ENCODE measurements at places on chromosomes 12 and 14.

DNA sequence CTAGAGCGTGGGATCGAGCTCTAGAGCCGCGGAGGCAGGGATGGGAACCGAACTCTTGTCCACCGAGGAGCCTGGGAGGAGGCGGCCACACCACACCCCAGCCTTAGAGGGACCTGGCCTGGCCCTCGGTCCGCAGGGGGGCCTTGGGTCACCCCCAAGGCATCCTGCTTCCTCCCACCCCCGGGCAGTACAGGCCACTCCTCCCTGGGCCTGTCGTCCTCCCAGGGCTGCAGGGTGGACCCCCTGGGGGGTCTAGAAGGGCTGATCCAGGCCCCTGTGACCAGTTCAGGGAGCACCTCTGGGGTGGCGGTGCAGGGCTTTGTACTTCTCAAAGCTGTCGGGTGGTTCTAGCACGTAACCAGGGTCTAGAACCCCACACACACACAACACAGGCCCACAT is 79.1 kb upstream of the FBRSL1 start:
- DNase-seq: no peak

DNA sequence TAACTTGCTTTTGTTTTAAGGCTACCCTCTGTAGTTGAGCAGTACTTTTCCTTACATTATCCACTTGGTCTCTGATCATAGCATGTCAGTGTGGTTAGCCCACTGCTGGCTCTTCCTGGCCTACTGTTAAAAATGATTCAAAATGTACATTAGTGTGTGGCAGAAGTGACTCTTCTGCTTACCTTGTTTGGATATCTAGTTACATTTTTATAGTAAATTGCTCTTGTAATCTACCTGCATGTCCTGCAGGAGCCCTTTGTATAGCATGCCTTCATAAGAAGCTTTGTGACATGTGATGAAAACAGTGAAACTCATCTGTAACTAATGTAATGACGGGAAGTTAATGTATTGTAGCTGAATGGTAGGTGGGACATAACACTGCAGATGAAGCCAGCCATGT is 8.1 kb downstream of the SPATS2 start:
- no peak for DNase-seq

GRCh38 chr12:91502208-91502607 is 319.6 kb upstream of the DCN start:
- no peak for DNase-seq

DNA sequence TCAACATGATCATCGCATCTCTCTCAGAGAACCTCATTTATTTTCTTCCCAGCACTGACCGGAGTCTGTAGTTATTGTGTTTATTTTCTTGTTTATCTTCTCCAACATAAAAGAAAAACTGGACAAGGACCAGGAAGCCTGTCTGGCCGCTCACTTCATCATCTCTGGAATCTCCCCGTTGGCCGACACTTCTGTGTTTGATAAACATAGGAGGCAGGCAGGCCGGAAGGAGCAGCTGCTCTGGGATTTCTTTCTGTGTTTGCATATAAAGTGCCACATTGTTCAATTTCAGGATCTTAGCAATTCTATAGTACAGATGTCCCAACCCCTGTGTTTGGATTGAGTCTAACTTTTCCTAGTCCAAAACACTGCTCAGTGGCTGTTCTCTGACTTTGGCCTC is 53.3 kb downstream of the ACACB start:
- no peak for DNase-seq

DNA sequence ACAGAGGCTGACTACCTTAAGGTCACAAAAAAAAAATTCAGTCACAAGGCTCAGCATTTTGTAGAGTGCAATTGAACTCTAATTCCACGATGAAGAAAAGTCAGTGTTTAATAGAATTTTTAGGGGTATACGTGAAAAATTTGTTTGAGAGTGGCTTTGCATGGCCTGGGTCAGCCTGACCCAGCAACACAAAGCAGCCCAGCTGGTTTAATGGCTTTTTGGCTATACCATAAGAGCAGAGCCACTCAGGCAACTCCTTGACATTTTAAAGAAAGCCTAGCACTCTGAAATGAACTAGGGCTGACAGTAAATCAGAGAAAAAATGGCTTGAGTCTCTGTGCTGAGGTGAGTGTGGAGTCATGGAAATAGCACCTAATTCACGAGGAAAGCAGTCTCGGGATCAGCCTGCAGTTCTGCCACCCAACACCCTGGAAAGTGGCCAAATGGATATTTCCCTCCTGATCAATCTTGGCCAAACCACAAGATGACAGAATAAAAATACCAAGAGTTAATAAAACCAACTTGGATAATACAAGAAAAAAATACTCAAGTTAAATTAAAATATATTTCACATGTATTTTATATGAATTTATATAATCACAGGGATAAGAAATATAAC is 59.5 kb downstream of the GALNT4 start:
- no peak for DNase-seq

- no peak for DNase-seq
Observed at GRCh38 chr14:39861229-39861600, 429.0 kb upstream of the FBXO33 start.

DNA sequence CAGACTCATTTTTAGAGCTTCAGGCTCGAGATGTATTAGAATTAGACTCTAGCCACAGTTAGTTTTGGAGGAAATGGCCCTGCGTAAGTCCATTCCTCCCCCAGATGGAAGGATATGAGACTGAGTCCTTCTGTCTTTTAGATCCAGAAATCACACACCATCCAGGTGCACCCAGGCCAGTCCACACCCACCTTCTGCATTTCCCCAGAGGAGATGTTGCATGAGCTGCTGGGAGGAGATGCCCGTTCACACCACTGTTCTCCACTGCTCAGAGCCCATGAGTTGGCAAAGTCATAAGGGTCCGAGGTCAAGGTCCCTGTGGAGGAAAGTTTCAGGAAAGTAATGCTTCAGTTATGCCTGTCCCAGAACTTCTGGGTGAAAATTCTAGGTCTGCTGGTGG is 29.2 kb downstream of the VWF start:
- no peak for DNase-seq

DNA sequence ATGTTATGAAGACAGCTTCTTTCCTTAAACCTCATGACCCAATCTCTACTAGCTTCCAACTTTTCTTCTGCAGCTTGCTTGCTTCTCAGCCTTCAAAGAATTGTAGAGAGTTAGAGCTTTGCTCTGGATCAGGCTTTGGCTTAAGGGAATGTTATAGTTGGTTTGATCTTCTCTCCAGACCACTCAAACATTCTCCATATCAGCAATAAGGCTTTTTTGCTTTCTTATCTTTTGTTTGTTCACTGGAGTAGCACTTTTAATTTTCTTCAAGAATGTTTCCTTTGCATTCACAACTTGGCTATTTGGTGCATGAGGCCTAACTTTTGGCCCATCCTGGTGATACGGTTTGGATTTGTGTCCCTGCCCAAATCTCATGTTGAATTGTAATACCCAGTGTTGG is 163.8 kb downstream of the PCNX1 start:
- no peak for DNase-seq

- DNase-seq: no peak
Observed at GRCh38 chr14:55699131-55700057, 119.4 kb downstream of the KTN1 start.

DNA sequence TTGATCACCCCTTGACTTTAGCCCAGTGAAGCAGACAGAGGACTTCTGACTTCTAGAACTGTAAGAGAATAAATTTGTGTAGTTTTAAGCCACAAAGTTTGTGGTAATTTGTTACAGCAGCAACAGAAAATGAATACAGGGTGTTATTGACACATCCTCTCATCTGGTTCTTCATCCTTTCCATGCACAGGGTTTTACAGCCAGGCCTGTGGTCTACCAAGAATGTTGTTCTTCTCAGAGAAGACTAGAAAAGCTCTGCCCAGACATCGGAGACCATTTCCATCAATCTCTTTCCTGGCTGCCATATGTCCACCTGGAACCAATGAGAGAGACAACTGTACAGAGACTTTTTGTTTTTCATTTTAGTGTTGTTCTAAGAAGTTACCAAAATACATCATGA is 308.2 kb upstream of the AMIGO2 start:
- DNase-seq: no peak

GRCh38 chr14:25375639-25376038 is 325.7 kb upstream of the STXBP6 start:
- DNase-seq: no peak

DNA sequence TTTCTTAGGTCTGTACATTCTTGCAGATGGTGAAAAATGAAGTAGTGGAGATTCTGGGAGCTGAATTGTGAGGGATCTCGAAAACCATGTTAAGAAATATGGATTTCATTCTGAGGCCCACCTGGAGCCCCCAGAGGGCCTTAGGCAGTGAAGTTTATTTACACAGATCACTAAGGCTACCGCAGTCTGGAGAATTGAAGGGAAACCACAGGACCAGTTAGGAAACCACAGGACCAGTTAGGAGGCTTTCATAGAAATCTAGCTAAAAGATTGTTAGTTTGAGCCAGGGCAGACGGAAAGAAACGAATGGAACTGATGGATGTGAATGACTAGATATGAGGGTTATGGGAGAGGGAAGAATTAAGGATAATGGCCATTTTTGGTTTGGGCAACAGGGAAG is 7.2 kb downstream of the CBLN3 start:
- no peak for DNase-seq

DNA sequence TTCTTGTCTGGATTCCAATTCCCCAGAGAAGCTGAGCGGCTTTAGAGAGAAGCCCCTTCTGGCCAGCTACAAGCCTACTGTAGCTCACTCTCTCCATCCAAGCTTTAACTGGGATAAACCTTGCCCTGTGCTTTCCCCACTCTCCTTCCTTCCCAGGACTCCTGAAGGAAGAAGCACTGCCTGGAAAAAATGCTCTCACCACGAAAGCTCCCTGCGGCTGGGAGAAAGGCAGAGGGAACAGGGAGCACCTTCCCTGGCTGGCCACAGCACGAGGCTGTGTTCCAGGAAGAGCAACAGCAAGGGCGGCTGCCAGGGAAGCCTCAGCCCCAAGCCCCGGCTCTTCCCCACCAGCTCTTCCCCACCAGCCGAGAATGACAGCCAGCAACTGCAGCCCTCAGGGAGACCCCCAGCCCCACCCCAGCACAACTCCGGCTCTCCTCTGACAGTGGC is 40.8 kb upstream of the PNMA1 start:
- no peak for DNase-seq

DNA sequence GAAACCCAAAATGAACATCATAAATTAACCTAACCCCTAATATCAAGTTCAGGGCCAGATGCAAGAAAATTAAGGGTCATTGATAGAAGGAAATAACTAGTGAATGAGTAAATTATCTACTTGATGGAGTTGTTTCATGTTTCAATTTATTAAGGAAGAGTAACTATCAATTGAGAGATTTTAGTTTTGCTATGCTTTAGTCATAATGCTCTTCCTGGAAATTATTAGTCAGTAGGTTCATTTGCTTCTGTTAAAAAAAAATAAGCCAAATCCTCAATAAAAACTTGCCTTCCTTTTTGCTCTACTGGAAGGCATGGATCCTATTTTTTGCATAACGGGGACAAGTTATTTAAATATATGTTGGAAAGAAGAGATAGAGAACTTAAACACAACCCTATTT is 59.0 kb upstream of the HIF1A start:
- DNase-seq: no peak

DNA sequence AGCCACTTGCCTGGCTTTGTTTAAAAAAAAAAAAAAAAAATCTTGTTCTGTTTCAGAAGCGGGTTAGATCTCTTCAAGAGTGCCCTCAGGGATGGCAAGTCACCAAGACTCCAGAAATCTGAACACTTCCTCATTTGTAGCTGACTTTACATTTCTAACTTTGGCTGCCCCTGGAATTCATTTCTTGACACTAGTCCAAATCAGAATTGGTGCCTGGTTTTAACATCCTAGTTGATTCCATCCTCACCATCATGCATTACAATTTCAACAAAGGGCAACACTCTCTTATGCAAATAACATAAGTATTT is 295.5 kb downstream of the RMST start:
- DNase-seq: no peak

Measured in hypothalamus (tissue), 51 donors.